ENCODE measurements at places on chromosomes 16 and 17.

DNA sequence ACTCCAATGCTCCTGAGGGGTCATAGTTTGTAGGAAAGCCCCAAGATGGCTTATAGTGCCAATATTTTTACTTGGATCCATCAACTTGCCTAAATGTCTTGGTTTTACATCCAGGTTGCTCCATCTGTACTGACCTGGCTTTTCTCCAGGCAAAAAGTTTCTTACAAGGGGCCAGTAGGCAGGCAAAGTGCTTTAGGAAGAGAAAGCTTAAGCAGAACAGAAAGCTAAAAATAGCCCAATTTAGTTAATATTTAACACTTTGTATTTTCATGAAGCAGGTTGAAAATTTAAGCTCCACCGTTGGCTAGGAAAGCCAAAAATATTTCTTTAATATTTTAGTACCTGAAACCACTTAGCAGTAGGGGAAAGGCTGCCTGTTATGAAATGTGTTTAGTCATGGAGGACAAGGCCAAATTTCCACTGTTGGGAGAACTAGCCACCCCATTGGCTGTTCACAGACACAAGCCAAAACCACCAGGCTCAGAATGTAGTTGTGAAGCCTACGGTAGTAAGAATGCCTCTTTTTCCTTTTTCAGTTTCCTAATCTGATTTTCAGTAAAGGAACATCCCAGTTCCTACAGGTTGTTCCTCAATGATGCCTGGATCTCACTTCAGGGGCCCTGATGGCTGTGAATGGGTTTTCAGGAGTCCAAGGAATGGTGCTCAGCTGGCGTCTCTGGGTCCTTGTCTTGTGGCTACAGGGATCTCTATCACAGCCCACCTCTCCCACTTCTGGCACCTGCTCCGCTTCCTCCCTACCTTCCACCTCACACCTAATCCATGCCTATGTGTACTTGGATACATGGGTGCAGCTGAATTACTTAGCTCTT lies 324.8 kb downstream of the PMP22 start:
- DNase-seq: no peak

- DNase-seq: no peak
Measured at GRCh38 chr16:65819136-65819898, 547.2 kb upstream of the CDH5 start.

DNA sequence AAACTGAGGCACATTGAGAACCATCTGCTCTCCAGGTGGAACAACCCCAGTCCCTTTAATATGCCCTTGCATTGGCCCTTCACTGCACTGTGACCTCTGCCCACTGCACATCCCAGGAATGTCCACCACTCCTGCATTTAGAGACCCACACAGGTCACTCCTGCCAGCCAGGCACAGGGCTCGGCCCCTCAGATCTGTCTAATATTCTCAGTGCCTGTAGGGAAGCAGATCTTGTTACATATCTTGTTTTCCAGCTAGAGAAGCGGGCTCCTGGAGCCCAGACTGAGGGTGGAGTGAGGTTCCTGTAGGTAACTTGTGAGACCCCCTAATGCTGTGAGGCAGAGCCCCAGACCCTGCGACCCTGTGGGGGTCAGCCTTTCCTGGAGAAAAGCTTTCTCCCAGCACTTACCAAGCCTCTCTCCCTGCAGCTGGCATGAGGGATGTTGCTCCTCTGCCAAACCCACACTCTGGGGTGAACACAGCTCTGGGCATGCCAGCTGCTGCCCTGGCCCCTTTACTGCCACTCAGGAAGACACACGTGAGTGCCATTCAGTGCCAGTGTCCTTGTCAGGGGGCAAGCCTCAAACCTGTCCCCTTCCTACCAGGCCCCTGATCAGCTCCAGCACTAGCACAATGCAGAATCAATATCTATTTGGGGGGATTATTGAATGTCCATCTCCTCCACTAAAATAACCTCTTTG lies 40.3 kb upstream of the CRHR1 start:
- DNase-seq: no peak

GRCh38 chr17:64993867-64994266 lies 62.7 kb downstream of the GNA13 start:
- no peak for DNase-seq

Data from T-helper 22 cell (primary cell).